ENCODE measurements at places on chromosomes 6 and 20. TPM values are rescaled to one million over a fixed set of nuclear protein-coding genes. Genes with fewer than 3 reads are reported as not detected.

GRCh38 chr6:41584668-41585205, 38.6 kb downstream of the FOXP4 start:
- DNase-seq = peak; percentile 45

- DNase-seq = no peak
These were observed 24.2 kb downstream of the MDGA1 start for GRCh38 chr6:37673436-37673835.

DNA sequence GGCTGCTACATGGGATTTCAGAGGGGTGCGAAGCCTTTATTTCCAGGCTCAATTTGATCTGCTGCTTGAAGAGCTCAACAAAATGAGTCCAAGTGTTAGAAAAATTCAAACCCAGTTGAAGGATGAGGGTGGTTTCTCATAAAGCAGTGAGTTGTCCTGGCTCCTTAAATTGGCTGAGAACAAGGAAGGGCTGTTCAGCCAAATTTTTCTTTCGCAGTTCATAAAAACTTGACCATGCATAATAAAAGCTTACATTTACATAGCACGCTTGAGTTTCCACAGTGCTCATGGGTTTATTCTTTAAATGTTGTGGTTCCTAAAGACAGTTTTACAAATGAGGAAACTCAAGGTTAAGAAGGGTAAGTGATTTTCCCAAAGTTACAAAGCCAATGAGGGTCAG, 174.4 kb upstream of the FOXA2 start:
- no peak for DNase-seq

The FOXQ1 gene
- not detected for total RNA-seq

- DNase-seq = peak; percentile 80
These were observed 70.2 kb downstream of the LYRM4 start for GRCh38 chr6:5190507-5190906.

- DNase-seq = peak; percentile 64
These were observed 24.2 kb upstream of the TMX4 start for GRCh38 chr20:8043687-8044282.

The DBNDD2 gene
- 11.8 TPM for total RNA-seq

The PKIB gene
- total RNA-seq = 8.7 TPM

The KCNQ5 gene
- 28.2 TPM for total RNA-seq

GRCh38 chr6:3451498-3451897, 5.4 kb downstream of the SLC22A23 start:
- DNase-seq = peak; percentile 22

DNA sequence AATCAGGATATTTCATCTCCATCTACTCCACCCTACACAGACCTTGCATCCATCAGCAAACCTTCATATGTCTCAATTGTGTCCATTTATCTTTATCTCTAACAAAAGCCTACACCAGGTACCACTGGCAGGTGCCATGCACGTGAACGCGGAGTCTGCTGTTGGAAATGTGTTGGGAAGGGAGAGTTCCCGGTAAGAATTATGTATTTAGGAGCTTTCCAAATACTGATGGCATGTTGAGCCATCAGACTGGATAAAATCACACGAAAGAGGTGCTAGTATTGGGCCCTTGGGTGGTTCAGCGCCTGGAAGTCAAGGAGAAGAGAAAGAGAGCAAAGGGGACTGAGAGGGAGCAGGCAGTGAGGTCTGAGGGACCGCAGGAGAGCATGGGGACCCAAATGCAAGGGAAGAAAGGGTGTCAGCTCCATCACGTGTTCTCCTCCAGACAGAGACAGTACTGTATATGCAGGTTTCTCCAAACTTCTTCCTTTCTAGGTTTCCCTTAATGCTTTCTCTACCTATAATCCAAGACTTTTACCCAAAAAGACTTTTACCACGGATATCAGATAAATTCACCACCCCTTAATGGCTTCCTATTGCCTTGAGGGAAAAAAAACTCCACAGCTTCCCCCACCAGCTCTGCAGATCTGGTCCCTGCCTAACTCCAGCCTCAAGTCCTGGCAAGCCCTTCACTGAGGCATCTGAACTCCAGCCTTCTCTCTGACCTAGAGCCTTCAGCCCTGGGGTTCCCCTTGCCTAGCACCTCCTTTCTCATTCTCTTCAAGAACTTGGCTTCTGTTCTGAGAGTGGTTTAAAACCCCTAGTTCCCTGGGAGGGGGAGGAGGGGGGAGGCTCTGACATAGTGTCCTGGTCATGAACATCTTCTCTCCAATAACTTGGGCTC, 4.8 kb upstream of the ZNF217 start:
- peak; percentile 6 for DNase-seq

- peak; percentile 65 for DNase-seq
These were observed 857.6 kb upstream of the SLC35B3 start for GRCh38 chr6:9292975-9293374.

- DNase-seq = no peak
These were observed 109.9 kb downstream of the PSMB1 start for GRCh38 chr6:170443151-170443662.

DNA sequence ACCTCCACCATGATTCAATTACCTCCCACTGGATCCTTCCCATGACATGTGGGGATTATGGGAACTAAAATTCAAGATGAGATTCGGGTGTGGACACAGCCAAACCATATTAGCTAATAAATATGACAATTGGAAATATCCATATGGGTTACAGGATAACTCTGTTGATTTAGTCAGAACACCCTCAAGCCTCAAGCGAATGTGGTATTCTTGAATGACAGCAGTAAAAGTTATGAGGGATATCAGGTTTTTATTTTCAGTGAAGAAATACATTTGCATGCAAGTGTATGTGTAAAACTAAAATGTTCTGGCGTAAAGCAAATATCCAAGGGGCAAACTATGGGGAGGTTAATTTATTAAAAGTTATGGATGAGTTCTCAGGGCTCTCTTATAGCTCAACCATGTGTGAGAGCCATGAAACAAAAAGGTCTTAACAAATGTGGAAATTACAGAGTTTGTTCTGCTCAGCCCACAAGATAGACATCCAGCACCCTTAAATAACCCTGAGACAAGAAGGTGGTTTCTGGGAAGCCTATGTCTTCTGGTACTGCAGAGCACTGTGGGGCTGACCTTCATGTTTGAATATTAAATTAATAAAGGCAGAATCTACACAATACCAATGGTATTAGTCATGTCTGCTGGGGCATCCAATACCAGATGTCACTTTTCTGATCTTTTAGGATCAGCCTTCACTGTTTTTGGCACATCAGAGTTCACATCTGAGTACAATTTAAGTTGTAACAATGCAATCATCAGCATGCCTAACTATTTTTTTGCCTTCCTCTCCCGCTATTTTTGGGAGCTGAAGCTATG, 370.5 kb upstream of the RSPO3 start:
- DNase-seq = no peak

- DNase-seq = no peak
These were observed 124.0 kb downstream of the OGFRL1 start for GRCh38 chr6:71412559-71413140.

- peak; percentile 2 for DNase-seq
These were observed 449.4 kb upstream of the CDH4 start for GRCh38 chr20:60802676-60803075.

DNA sequence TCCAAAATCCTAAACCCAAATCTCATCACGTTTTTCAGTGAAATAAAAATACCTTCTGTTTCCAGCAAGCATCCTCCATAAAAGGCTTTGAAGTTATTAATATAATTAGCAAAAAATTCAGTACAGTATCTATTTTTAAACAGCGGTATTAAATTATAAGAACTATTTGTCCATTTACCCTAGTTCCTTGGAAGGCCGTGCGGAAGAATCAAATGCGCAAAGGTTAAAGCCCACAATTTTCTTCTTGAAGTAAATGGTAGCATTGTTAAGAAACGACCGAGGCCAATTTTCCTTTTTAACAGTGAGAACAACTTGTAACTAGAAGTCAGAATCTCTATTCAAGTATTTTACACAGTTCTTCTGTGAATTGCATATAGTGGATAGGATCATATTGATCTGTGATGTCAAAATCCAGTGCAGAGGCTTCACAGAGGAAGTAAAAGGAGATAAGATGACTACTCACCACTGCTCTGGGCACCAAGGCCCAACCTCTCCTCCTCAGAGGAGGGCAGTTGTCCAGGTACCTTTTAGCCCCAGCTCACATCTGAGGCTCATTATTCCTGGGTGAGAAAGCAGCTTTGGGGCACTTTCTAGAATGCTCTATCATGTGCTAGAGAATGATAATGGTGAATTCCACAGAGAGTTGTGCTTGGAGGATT, 36.3 kb downstream of the TNFAIP3 start:
- no peak for DNase-seq

DNA sequence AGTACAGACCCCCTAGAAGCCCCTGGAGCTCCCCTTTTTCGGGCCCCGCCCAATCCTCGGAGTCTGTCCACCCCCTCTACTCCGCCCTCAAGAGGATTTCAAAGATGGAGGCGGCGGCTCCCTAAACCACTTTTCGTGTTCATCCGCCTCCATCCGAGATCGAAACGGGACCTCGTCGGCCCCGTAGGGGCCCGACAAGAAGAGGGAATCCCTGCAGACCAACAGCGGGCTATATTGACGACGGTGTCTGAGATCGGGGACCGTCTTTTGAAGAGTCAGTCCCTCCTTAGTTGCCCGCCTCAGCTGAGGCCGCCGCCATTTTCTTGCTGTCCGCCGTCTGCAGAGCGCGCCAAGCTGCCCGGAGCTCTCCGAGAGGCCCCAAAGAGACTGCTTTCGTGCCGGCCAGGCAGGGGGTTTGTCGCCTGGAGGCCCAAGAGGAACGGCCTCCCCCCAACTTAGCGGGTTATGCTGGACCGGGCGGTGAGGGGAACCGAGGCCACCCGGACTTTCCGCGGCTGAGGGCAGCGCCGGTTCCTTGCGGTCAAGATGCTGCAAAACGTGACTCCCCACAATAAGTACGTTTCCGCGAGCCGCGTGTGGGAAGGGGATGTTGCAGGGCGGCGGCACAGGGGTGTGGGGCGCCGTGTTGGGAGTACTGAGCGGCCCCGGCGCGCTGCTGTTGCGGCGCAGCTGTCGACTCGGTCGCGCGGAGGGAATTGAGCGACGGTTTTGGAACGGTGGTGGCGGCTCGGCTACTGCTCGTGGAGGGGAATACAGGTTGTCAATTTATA, 4.2 kb downstream of the BRD2 start:
- no peak for DNase-seq

The PTPRT gene
- 17.8 TPM for total RNA-seq

The COL21A1 gene
- 147 TPM for total RNA-seq

- DNase-seq = no peak
These were observed 52.6 kb upstream of the SYNJ2 start for GRCh38 chr6:157929076-157929475.

The DSP gene
- 74.9 TPM for total RNA-seq

GRCh38 chr6:169989594-169989993, 238.2 kb downstream of the ERMARD start:
- no peak for DNase-seq

DNA sequence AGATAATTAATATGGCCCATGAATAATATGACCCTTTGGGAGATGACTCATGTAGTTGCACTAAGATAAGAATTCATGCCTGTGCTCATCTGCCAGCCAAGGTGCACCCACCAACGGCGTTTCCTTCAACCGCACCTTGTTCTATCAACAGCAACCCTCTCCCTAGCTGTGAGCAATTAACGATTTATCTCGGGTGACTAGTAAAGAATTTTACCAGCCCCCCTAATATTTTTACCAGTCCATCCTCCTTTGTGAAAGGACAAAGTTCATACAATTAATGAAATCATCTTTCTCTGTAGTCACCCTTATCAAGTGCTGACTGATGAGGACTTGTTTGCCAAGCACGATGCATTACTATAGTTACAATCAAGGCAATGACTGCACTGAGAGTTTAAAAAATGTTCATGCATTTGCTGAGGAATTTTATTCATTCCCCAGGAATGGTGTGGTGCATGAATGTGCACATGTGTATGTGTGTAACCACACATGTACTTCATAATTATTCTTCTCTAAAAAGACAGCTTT, 118.7 kb downstream of the SMOC2 start:
- DNase-seq = peak; percentile 72

DNA sequence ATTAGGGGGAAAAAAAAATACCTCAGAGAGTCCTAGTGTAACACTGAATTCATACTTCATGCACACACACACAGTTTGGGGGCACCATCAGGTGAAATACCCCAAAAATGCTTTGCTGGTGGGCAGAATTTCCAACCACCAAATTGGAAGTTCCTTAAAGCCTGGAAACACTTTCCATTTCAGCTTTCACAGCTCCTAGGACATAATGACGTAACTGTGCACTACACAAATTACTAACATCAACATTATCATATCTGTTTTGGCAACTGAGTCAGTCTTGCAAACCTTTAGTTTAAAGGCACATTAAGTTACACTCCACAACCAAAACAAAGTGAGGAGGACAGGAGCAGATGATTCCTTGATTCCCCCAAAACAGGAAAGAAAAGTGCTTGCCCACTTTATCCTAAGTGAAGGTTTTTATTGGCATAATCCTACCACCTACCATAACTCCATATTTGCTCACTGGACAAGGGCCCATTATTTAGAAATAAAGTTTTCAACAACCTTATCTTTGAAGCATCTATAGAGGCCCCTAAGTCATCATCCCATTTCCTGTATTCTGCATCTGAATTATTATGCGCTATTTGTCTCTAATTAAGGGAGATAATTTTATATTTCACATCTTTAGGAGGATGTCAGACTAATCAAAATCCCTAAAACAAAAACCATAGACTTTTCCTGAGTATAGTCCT, 3.4 kb downstream of the MBOAT1 start:
- no peak for DNase-seq

The RAET1E gene
- total RNA-seq = 6.3 TPM

DNA sequence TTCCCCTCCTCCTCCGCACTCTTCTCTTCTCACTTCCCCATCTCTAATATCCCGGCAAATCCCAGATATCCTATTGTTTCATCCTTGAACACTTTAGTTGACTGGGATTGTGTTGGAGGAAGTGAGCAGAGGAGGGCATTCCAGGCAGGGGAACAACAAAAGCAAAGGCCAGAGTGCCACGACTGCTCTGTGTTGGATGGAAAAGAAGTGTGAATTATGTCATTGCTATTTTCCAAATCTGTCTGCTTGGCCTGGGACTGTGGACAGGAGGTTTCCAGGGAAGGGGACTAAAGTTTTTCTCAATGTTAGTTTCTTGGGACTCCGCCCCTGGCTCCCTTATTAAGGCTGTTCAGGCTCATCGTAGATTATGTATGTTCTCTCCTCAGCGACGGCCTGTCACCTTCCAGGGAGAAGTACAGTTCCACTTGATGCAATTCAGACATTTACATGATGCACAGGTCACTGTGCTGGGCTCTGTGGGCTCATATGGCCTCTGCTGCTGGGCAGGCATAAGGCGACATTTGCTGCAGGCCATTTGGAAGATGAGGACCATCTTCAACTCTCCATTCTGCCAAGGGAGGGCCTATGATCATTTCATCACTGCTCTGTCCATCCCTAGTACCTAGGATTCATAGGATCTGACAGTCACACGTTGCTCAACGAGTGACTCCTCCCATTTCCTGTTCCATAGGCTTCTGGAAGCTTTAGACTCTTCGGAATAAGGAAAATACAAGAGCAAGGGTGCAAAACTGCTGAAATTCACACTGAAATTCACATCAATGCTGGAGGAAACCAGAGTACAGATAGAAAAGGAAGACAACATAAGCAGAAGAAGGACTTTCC, 99.1 kb upstream of the KCNK16 start:
- DNase-seq = no peak

The TFAP2C gene
- 6.7 TPM for total RNA-seq

DNA sequence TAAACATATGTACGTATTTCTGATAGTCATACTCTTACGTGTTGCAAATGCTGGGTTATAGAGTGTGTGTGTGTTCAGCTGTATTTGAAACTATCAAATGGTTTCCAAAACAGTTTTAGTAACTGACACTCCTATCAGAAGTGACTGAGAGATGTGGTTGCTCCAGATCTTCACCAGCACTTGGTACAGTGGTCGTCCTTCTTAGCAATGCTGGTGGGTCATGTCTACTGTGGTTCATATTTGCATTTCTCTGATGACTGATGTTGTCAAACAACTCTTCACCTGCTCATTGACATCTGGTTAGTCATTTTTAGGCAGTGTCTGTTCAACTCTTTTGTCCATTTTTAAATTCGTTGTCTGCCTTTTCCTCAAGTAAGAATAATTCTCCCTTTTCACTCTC, 259.3 kb downstream of the KIF16B start:
- DNase-seq = no peak

Measured in umbilical cord (tissue), 2 donors.